Cortex of kidney (tissue), 1 donor: ENCODE measurements at places on chromosomes 13 and 19.

DNA sequence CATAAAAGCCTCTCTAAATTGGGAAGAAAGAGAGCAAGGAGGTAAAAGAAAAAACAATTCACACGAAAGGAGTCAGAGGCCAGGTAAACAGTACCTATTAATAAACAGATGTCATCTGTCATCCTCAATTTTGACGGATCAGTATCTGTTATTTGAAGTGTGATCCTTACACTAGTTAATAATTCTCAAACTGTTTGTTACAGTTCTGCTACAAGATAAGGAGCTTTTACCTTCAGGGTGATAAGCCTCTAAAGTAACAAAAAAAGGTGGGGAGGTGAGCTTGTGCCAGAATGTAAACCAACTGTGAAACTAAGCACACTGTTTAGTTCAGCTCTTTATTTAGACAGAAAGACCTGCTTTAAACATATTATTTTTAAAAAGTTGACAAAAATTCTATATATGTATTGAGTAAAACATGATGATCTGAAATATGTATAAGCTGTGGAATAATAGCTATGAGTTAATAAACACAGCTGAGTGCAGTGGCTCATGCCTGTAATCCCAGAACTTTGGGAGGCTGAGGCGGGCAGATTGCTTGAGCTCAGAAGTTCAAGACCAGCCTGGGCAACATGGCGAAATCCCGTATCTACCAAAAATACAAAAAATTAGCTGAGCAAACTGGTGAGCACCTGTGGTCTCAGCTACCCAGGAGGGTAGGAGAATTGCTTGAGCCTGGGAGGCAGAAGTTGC is 48.4 kb upstream of the EBPL start:
- no peak for DNase-seq

- DNase-seq: no peak
Observed at GRCh38 chr13:100532090-100532766, 56.4 kb downstream of the GGACT start.

GRCh38 chr19:33812388-33813330 is 16.0 kb downstream of the KCTD15 start:
- DNase-seq: no peak

- DNase-seq: no peak
Observed at GRCh38 chr13:49802426-49802825, 9.9 kb upstream of the KPNA3 start.

GRCh38 chr13:30375265-30375835 is 46.9 kb upstream of the UBE2L5 start:
- no peak for DNase-seq

DNA sequence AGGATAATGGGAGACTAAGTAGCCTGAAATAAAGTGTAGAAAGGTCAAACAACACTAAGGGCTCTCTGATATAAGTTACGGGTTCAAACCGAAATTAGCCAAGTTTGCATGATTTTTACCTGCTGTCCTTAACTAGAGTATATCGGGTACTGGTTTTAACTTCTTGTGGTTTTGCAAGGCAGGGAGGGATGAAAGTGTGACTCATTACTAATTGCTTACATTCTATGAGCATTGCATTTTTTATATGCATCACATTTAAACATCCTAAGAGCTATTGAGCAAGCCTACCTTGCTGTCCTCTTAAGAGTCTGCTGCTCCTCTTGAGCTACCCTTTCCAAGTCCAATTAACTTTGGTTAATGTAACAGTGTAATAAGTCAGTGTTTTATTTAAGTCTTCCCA is 415.4 kb downstream of the SLITRK5 start:
- DNase-seq: no peak

DNA sequence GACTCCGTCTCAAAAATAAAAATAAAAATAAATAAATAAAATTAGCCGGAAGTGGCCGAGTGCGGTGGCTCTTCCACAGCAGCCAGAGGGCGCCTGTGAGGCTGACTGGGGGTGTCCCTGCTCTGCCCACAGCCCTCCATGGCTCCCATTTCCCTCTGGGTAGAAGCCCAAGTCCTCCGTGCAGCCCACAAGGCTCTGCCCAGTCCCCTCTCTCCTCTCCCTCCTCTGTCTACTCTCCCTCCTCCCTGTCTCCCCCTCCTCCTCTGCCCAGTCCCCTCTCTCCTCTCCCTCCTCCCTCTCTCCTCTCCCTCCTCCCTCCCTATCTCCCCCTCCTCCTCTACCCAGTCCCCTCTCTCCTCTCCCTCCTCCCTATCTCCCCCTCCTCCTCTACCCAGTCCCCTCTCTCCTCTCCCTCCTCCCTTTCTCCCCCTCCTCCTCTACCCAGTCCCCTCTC is 20.4 kb downstream of the MISP start:
- no peak for DNase-seq

DNA sequence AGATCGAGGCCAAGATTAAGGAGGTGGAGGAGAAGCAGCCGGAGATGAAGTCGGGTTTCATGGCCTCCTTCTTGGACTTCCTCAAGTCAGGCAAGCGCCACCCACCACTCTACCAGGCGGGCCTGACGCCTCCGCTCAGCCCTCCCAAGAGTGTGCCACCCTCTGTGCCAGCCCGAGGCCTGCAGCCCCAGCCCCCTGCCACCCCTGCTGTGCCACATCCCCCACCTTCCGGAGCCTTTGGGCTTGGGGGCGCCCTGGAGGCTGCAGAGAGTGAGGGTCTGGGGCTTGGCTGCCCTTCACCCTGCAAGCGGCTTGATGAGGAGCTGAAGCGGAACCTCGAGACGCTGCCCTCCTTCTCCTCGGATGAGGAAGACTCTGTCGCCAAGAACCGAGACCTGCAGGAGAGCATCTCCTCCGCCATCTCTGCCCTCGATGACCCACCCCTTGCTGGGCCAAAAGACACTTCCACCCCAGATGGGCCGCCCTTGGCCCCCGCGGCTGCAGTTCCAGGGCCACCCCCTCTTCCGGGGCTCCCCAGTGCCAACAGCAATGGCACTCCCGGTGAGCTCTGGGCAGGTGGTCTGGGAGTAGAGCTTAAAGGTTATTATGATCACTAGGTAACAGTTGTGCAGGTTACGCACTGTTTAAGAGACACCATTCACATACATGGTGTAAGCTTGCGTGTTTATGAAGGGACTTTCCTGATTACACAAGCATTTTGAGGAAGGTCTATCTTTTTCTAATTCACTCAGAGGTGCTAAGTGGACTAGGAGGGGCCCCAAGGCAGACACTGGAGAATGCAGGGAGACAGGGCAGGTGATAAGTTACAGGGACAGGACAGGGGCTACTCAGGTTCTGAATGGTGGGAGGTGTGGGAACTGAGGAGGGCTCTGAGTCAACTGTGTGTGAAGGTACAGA is 8.7 kb downstream of the PRR12 start:
- DNase-seq: no peak

DNA sequence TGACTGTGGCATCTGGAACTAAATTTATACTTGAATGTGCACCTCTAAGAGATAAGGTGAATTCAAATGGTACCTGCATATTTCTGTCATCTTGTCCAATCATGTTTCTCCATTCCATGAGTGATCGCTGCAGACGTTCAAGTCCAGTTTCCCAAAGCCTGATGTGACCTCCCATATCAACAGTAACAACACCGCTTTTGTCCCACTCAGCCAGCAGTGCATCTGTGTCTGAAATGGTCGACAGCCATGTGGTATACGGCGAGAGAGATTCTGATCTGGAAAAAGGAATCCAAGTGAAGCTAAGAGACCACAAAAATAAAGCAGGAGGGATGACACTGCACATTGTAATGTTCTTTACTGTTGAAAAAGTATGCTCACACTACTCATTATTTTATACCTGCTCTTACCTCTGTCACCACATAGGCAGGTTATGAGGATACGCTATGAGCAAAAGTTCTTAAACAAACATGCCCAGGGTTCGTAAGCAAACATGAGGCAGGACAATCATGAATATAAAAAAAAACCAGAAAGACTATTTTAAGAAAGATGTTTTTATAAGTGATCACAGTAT is 213.6 kb downstream of the RGCC start:
- DNase-seq: no peak

GRCh38 chr13:31848621-31849020 is 109.3 kb downstream of the RXFP2 start:
- no peak for DNase-seq

DNA sequence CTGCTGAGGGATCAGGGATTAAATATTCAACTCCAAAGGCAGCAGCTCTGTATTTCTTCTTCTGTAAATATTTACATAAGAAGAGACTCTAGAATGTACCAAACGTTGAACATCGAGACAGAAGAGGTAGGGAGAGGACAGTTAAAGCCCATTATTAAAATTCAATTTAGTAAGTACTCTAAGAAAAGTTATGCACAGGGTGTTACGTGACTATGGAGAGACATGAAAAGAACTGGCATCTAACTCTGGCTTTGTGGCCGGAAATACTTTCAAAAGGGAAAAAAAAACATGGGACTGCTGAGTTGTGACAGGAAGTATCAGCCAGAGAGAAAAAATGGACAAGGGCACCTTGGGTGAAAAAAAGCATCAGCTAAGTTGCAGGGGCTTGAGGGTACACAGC is 36.7 kb downstream of the LNX2 start:
- no peak for DNase-seq

- DNase-seq: no peak
Observed at GRCh38 chr19:5154129-5154798, 185.4 kb downstream of the KDM4B start.

DNA sequence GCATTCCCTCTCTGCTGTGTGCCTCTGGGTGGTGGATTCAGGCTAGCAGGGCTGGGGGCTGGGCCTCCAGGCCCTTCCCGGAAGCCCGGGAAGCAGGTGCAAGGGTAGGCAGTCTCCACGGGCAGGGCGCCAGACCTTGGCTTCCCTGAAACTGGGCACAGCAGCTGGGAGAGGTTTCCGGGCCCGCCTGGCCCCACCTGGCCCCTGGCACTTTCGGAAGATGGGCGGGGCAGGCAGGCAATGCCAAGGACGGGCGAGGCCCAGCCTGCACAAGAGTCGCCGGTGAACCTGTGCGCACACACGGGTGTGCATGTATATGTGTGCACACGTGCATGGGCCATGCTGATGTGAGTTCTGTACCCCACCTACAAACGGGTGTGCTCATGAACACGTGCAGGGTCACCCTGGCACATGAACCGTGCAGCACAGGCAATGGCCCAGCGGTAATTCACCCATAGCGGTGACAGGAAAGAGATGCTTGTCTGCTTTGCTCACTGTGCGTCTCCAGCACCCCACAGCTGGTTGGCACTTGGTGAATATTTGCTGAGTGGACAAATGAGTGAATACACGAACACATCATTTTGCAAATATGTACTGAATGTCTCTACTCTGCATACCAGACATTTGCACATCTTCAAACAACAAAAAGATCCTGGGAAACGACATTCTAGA is 15.3 kb downstream of the GADD45B start:
- DNase-seq: no peak

- DNase-seq: no peak
Observed at GRCh38 chr19:41330946-41331678, 21.1 kb downstream of the CCDC97 start.

DNA sequence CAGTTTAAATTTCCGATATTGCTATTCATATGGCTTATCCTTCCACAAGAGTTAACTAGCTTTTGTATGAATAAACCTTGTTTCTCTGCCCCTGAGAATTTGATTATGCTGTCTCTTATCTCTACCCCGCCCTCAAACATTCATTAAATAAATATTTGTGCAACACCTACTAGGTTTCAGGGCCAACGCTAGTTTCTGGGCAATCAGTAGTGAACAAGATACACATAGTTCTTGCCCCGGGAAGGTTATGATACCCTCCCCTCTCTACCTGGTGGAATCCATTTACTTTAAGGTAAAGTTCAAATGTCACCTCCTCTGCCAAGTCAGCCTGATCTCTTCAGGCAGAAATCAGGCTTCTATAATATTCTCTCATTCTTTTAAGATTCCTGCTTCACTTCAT is 16.6 kb upstream of the USP12 start:
- DNase-seq: no peak

GRCh38 chr19:18340190-18340989 is at the start of gene PGPEP1:
PGPEP1 (plus strand) TSS chr19:18340598; CDS start chr19:18340682, 84 bp downstream.
- DNase-seq: no peak

DNA sequence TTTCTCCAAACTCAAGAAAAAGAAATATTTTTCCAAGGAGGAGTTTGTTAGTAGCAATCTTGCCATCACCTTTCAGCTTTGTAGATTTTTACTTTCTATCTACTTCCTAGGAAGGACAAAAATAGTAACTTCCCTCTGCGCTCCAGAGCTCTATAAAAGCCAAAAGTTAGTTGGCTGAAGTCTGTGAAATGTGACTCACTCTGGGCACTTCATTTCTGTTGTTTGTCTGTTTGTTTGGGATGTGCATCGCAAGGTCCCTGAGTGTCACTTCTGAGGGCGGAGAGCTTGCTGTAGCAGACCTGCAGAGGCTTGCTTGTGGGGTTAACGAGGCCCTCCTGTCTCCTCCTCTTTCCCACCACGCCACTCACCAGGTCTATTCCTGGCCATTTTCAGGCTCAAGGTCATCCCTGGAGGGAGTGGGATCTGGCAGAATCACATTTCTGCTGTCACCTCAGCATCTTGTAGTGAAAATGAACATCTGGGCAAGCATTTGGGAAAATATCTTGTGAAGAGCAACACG is 307.6 kb downstream of the GPC6 start:
- DNase-seq: no peak

DNA sequence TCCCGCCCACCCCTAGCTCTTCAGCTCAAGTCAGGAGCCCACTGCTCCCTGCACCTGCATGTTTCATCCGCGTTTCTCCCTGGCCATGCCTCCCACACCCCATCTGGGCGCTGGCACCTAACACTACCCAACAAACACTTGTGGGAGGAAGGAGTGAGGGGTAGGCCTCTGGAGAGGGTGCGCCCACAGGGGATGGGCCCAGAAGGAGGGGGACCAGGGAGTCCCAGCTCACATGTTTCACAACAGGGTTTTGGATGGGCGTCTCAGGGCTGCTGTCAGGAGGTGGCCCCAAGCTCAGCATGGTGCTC is 12.1 kb upstream of the TMEM86B start:
- no peak for DNase-seq

DNA sequence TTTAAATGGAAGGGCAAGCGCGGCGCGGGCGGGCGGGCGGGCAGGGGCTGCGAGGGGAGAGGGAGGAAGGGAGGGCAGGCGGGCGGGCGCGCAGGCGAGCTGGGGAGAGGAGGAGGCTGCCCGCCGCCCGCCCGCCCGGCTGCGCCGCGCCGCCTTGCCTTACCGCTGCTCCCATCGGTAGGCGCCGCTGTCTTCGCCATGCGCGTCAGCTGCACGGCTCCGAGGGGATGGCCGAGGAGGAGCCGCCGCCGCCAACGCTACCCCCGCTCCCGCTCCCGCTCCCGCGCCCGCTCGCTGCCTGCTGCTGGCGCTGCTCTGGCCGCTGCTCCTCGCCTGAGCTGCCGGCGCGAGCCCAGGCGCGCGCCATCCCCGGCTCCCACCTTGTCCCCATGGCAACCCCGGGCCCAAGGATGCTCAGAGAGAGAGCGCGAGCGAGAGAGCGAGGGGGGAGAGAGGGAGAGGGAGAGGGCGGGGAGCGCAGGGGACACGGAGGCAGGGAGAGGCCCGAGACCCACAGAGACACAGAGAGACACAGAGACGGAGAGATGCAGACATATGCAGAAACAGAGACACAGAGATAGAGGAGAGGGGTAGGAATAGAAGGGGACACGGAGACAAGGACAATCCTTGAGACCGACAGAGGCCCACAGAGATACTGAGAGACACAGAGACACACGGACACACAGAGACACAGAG is 40.3 kb downstream of the DEDD2 start:
- no peak for DNase-seq

- no peak for DNase-seq
Observed at GRCh38 chr13:61486496-61486895, 70.8 kb upstream of the PCDH20 start.

- DNase-seq: no peak
Observed at GRCh38 chr13:20708216-20708615, 4.7 kb downstream of the IL17D start.

GRCh38 chr13:69324090-69324886 is 783.3 kb upstream of the ATXN8OS start:
- DNase-seq: no peak
